ENCODE measurements at places on chromosomes 12 and 14. TPM values are rescaled to one million over a fixed set of nuclear protein-coding genes. Genes with fewer than 3 reads are reported as not detected.

- DNase-seq: peak; percentile 8
Observed at GRCh38 chr14:29320286-29320685, 553.7 kb downstream of the FOXG1 start.

- no peak for DNase-seq
Observed at GRCh38 chr12:21502164-21502496, 541 bp downstream of the GOLT1B start.

DNA sequence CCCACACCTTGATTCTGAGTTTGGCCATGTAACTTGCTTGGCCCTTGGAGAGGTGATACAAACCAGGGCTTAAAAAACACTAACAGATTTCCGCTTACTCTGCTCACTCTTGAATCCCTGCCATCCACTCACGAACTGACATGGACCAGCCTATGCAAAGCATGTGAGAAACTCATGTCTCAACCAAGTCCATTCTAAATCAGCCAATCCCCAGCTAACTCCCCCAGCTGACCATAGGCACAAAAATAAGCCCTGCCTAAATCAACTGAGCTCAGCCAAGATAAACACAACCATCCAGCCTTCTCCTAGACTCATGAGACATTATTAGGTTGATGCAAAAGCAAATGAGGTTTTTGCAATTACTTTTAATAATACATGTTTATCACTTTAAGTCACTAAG lies 353.9 kb upstream of the TBX3 start:
- no peak for DNase-seq

GRCh38 chr14:32472512-32473463 lies 143.7 kb downstream of the AKAP6 start:
- peak; percentile 94 for DNase-seq

DNA sequence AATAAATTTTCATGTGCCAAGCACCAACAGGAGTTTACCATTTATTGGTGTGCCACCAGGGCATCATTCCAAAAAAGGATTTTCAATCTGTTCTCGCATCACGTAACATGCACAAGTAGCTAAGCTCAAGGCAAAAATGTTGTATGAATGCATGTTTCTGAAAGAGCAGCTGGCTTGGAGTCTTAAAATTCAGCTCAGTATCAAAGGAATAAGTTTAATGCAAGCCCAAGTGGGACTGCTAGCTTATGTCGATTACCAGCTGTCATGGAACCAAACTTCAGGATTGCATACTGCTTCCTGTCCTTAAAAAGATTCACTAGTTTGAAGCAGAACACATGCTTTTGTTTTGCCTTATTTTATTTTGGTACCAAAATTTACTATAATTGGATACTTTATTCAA lies 437.0 kb downstream of the FSCB start:
- DNase-seq: no peak

DNA sequence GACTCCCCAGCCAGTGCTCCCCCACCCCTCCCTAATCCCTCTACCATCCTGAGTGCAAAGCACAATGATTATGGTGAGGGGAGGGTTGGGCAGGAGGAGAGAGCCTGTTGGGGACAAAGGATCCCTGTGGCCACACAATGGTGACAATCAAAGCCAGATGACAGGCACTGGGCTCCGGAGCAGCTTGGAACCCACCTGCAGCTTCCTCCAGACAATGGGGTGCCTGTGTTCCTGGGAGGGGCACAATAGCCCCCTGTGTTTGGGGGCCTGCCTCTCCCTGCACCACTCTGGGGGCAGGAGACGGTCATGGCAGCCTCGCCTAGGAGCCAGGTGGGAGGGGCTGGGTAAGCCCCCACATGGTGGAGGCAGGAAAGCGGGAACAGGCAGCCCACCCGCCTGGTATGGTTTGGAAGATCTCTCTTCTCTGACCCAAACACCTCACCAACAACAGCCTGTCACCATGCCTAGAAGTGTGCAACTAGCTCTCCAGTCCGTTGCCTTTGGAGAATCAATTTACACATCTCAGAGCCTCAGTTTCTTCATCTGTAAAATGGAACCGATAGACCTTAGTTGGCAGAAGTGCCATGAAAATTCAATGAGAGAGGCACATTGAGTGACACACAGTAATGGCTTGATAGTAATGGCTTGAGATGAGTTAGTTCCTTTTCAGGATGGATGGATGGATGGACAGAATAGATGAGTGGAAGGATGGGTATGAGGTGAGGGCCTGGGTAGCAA lies 53.0 kb downstream of the MVK start:
- DNase-seq: no peak

DNA sequence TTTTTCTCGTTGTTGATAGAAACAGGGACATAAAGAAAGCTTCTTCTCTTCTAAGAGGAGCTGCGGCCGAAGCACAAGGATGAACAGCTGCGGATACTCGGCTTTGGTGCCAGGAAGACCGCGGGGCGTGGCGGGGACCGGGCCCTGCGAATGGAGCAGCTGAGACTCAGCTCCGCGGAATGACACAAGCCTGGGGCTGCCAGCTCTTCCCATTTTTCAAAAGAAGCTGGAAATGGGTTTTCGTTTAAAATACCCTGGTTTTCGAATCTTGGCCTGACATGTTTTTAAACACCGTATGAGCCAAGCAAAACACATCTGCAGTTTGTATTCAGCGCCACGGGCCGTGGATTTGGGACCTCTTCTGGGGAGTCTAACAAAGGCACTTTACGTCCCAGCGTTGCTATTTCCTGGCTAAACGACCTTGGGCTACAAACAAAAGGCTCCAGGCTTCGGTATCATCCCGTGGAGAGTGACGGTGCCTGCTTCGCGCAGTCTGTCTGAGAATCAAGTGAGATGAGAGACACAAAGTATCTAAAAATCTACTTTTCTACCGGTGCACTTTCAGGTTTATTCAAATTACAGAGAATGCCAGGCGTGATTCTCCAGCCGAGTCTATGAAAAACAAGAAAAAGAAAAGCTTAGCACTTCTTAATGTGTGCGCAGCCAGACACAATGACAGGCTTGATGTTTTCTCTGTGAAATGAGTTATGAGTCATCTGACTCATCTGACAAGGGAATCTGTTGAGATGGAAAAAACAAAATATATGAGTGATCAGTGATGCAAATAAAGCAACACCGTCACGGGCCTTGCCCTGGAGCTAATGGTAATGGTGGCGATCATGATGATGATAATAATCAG lies 114.0 kb upstream of the TMEM132D start:
- DNase-seq: peak; percentile 79

DNA sequence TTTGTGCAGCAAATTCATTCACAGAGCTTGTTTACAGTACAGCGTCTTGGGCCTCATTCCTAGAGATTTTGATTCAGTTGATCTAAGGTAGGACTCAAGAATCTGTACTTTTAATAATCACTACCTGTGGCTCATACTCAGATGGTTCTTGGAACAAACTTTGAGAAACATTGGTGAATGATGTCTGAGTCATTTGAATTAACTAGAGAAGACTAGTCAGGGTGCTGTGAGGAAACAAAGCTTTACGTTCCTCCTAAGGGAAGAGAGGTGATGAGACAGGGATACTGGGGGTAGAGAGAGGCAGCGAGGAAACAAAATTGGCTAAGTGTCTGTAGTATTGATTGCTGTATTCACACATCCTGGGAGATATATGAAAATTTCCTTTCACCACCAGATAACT lies 109.4 kb downstream of the SLC15A5 start:
- peak; percentile 22 for DNase-seq

GRCh38 chr14:68885226-68886108 lies 92.6 kb upstream of the ZFP36L1 start:
- no peak for DNase-seq

GRCh38 chr12:73308747-73309146 lies 1036.6 kb downstream of the TRHDE start:
- DNase-seq: peak; percentile 34

- DNase-seq: no peak
Observed at GRCh38 chr12:46832130-46832704, 6.4 kb upstream of the SLC38A4 start.

- DNase-seq: no peak
Observed at GRCh38 chr12:110906083-110906482, 14.3 kb downstream of the MYL2 start.

DNA sequence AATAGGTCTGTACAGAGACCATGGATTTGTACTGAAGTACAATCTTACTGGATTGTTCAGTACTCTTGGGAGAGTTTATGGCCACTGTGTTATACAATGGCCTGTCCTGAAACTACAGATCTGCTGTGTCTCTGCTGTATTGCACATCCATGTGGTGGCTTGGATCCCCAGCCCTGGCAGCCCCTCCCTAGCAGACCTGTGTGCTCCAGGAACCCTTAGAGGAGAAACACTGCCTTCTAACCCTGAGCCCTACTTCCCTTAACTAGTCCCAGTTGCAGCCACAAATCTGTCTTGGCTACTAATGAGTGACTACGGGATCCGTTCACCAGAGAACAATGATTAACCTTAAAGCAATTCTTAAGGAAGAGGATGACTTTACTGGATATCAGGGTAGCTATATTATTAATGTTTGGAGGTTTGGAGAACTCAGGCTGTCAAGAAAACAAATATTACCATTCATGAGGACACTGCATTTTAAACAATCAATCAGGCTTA lies 27.7 kb downstream of the RNF34 start:
- DNase-seq: no peak

- DNase-seq: no peak
Observed at GRCh38 chr12:18824287-18824686, 86.4 kb downstream of the CAPZA3 start.

DNA sequence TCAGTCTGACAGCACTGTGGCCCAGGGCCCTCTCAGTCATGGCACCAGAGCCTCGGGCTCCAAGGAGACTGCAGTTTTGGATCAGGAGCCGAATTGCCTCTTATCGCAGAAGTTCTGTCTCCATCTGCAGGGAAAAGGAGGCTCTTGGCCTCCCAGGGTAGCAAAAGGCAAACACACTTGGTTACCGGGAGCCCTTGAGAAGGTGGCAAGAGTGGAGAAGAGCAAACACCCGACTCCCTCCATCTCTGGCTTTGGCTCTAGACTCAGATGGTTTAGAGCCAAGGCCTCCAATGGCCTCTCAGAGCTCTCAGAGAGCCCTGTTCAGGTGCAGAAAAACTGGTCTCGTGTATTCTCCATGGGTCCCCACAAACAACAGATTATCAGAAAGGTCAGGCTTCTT lies 44.6 kb downstream of the NINJ2 start:
- DNase-seq: no peak

DNA sequence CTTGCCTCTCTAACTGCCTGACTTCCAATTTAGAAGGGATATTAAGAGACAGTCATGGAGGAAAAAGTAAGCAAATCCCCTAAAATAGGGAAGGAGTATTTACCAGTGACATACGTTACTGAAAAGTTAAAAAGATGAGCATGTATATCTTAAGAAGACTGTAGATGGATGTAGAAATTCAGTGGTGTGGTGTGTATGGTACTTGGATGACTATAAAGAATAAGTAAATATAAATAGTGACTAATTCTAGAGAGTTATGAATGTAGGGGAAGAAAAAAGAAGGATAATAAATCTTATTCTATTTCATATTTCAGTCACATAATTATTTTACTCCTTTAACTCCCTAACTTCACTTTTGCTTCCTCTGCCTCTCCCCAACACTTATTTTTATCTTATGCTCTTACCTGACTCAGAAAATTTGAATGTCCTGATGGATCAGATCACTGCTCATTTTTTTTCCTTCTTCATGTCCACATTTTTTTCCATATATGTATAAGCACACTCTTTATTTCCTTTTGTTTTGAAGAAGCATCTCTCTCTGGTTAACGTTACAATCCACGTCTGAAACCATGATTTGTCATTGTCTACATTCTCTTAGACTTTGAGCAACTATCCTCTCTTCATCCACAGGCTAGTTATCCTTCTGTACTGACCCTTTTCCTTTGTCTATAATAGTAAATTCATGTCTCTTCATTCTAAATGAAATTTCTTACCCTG lies 422.7 kb upstream of the SYT1 start:
- DNase-seq: no peak

GRCh38 chr12:109840305-109841074 lies 7.3 kb upstream of the TRPV4 start:
- no peak for DNase-seq

DNA sequence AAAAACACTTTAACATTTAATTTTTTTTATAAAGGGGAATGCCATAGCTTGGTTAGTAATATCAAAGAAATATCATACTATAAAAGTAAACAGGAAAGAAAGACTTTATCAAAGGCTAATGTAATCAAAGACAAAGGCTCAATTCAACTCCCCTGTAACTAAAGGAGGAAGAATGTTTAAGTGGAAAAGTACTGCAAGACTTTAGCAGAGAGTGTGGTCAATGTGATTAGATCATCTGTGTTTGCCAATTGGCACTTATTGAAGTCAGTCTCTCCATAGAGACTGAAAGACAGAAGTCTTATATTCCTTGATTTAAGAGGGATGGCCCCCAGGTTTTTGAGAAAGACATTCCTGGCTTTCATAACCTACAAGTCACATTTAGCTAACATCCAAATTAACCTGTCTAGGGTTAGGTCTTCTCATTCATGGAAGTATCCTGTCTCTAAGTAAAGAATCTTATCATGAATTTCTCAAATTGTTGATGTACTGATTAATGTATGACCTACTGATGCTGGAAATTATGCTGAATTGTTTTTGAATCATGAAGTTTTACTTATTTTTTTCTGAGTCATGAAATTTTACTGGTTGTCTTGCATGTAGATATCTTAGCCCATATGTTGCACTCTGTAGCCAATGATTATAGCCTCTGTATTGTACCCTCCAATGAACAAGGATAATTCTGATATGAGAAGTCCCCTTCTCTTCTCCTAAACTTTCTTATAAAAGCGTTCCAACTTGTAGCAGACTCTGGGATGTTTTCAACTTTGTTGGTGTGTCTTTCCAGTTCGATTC lies 65.4 kb downstream of the ATXN7L3B start:
- DNase-seq: peak; percentile 18

DNA sequence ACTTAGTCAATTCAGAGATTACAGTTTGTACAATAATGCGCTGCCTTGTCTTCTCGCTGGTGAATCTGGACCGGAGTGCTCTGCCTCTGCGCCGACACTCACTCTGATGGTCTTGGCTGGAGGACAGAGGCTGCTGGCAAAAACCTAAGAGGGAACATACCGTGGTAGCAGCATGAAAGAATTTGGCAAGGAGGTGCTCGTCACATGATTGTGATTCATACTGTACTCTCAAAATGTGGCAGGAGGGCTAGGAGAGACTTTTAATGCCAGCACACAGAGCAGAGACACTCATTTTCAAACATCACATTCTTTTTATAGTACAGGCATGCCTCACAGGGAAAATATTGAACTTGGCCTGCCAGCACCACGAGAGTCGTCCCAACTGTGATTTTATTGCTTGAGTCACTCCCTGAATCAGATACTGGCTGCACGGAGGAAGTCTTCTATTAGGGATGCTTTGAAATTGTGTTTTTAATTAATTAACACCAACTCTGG lies 67.8 kb downstream of the HMGA2 start:
- peak; percentile 96 for DNase-seq

Gene CELA1
- not detected for total RNA-seq

Gene RHOF
- 5.0 TPM for total RNA-seq

Gene SLIRP
- 247 TPM for total RNA-seq

Gene RNF212B
- total RNA-seq: not detected

Gene METTL17
- 65.5 TPM for total RNA-seq

Gene SART3
- 50.0 TPM for total RNA-seq

Gene VWF
- total RNA-seq: not detected

Gene CLEC1B
- total RNA-seq: not detected

Gene TAS2R42
- total RNA-seq: not detected

Gene OR4E2
- total RNA-seq: not detected

Gene CSAD
- total RNA-seq: 4.4 TPM

Gene EIF2B2
- total RNA-seq: 57.8 TPM

Data from foreskin keratinocyte (primary cell).